ENCODE measurements at places on chromosomes 16 and 17.

- DNase-seq, result no peak
These were observed 7.3 kb downstream of the ABI3 start for GRCh38 chr17:49217651-49218413.

GRCh38 chr16:21023509-21024202, 123.1 kb downstream of the LYRM1 start:
- DNase-seq, result no peak

DNA sequence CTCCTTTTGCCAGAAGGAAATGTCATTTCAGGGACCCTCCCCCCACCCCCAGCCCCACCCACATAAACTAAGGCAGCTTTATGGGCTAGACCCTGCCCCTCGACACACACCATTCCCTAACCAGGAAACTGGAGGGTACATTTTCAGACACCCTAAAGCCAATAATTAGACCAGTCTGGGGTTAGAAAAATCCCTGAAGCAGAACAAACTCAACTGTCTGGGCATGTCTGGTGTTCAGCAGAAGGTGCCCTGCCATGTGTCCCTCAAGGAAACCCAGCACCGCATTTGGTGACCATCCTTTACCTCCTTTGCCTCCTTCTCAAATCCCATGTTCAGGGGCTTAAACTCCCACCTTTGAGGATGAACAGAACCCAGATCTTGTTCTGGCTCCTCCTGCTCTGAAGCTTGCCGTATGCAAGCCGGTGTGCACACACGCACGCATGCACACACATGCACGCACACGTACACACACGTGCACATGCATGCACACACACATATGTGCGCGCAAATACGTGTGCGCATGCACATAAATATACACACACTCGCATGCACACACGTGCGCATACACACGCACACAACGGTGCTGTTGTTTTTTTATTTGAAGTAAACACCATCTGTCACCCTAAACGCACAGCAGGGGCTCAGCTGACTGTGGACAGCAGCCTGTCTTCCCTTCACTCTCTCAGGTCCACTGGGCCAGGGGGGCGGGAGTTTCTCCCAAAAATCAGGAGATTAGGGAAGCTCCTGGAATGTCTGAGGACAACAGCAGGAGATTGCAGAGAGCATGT, 156.8 kb upstream of the TNRC6C start:
- DNase-seq, result no peak

- no peak for DNase-seq
These were observed 8.9 kb upstream of the MRTFB start for GRCh38 chr16:14062261-14062660.

DNA sequence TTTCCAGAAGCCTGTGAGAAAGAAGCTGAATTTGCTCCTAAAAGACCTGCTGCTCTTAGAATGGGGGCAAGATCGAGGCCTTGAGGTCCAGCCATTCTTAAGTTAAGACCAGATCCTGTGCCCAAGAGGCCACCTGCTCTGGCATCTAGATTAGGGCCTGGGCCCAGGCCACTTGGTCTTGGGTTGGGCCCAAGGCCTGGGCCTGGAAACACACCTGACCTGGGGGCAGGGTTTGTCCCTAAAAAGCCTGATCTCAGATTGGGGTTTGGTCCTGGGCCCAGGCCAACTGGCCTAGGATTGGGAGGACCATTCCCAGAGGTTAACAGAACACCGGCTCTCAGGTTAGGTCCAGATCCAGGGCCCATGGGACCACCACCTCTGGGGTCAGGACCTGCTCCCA, 12.9 kb downstream of the CHTF8 start:
- no peak for DNase-seq

DNA sequence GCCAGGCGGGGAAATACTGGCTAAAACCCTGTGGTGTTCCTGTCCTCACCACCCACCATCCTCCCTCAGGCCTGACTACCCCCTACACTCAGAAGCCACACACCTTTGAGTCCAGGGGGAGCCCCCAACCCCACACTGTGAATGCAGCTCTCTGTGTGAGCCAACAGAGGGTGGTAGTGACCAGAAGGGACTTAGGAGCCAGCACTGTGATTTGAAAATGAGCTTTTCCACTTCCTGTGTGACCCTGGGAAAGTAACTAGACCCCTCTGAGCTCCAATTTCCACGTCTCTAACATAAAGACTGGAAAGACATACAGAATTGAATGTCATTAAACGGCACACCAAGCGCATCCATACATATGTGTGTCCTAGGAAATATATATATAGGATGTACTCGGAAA, 58.7 kb downstream of the SDK2 start:
- DNase-seq, result no peak

DNA sequence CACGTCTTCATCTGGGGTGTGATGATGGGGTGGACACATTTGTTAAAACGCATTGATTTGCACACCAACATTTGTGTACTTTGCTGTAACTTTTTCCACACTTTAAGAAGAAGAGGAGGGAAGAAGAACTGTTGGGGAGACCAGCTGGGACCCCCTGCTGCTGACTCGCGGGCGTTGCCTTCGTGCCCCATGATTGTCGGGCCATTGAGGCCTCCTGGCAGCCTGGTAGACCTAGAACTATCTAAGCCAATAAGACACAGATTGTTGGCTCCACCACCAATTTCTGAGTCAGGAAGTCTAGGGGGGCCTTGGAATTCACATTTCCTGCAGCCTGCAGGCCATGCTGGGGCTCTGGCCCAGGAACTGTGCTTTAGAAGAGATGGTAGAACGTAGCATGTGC, 105.5 kb downstream of the TNFRSF13B start:
- no peak for DNase-seq

DNA sequence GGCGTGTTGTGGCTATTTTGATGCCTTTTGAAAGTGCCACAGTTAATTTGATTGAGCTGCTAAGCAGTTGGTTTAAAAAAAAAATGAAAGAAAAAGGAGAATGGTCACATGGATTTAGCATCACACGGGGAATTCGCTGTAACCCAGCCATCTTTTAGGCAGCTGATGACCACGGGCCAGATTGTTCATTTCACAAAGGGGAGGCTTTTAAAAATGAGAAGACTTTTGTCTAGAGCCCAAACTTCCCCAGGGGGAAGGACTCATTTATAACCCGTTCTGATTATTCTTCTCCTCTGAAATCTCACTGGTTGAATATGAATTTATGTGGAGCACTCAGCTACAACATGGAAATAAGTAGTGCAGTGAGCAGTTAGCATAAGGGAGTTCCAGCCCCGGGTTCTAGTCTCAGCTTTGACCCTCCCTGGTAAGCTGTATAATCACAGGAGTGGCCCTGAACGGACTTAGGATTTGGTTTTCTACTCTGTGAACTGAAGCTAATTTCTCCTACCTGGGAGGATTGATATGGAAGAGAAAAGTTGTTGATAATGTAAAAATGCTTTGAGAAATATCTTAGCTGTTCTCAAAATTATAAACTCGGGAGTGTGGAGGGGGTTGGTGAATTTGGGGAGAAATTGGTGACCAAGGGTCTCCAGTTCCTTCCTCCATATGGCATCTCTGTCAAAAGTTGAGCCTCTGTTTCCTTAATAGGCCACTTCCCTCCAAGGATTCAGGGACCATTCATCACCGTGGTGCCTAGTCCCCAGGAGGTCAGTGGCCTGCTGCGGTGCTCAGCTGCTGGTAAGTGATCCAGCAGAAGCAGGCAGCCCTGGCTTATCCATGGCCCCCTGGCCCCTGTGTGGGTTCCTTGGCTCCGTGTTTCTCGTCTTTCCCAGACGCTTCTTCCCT, 76.4 kb upstream of the TBX2 start:
- DNase-seq, result no peak

- DNase-seq, result no peak
These were observed 39.7 kb upstream of the PITPNM3 start for GRCh38 chr17:6596081-6596480.

GRCh38 chr17:82875407-82875856, 35.6 kb upstream of the ZNF750 start:
- DNase-seq, result no peak

- no peak for DNase-seq
These were observed 270.6 kb upstream of the PMFBP1 start for GRCh38 chr16:72442385-72443158.

DNA sequence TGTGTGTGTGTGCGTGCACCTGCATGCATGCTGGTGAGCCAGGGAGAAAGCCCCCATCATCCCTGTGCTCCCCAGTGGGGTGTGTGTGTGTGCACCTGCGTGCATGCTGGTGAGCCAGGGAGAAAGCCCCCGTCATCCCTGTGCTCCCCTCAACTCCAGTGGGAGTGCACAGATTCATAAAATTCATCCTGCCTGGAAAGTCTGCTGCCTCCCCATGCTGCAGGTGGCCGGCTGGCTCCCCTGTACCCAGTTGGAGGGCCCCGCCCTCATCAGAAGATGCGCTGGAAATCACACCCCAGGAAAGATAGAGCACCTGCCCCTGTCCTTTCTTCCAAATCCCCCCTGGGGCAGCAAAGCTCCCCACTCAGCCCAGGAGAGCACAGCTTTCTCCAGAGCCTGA, 84.8 kb upstream of the DOC2B start:
- DNase-seq, result no peak

DNA sequence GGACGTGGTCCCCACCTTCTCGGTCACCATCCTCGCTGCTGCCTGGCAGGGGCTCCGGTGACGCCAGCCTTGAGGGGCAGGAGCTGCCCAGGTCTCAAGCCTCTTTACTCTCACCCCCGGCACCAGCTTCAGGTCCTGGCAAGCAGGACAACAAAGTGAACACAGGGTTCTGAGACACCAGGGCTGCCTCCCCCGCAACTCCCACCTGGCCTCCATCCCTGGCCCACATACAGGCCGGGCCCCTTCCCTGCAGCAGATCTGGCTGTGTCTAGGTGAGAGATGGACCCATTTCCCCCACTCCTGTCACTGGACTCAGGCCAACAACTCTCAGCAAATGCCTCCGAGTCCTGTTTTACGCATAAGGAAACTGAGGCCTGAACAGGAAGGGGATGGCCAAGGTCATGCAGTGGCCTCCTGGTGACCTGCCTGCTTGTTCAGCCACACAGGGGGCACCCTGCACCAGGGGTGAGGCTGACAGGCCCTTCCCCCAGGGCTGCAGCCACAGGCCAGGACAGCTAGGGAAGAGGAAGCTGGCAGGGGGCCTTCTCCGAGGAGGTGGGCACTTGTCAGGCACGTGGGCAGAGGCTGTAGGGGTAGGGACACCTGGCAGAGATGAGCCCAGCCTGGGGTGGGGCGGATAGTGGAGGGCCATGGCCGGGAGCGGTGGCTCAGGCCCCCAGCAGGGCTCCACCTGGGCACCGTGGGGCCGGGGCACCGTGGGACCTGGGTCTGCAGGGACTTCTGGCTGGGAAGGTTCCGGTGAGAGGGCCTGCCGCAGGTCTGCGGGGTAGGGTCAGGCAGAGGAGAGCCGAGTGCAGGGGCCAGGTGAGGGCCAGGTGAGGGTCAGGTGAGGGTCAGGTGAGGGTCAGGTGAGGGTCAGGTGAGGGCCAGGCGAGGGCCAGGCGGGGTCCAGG, 46.7 kb upstream of the PVALEF start:
- DNase-seq, result no peak

DNA sequence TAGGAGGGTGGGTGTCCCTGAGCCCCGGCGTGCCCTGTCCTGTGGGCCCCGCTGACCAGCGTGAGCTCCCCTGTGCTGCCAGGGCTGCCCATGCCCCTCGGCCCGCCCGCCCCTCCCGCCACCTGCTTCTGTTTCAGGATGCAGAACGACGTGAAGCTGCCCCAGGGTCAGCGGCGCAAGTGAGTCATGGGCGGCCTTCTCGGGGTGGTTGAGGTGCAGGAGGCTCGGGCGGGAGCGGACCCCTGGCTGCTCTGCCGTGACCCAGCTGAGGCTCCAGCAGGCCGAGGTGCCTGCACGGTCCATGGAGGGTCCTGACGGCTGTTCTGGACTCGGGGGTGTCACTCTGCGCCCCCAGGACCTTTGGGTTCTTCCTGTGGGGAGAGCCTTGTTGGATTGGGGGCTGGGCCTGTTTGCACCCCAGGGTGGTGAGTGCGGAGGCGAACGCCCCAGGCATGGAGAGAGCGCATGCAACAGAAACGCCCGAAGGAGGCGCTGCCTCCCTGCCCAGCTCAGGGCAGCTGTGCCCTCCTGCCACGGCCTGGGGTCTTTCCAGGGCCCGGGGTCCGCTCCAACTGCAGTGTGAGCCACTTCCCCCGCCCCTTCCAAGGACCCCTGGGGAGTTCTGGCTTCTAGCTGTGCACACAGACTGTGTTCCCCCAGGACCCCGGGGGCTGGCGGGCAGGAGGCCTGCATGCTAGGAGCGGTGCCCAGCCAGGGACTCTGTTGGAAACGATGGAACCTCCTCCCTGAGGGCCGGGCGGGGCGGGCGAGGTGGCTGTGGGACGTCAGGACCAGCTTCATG, 4.0 kb downstream of the SLC25A10 start:
- no peak for DNase-seq

DNA sequence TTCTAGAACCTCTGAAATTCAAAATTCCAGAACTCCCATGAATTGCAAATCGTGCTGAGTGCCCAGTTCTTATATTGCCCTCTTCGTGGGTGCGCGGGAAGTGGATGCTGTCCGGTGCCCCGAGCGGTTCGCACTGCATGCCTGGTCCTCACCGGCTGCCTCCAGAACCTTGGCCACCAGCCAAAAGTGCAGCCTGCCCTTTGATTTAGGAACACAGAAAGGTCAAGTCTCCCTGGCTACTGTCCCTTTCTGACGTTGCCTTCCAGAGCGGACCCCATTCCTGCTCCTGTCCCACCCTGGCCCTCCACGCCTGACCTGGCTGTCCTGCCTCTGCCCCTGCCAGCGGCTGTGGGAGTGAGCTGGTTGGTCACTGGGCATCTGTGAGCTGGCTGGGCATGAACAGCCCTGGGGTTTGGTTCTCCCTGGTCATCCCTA, 9.7 kb downstream of the NEUROD2 start:
- no peak for DNase-seq

DNA sequence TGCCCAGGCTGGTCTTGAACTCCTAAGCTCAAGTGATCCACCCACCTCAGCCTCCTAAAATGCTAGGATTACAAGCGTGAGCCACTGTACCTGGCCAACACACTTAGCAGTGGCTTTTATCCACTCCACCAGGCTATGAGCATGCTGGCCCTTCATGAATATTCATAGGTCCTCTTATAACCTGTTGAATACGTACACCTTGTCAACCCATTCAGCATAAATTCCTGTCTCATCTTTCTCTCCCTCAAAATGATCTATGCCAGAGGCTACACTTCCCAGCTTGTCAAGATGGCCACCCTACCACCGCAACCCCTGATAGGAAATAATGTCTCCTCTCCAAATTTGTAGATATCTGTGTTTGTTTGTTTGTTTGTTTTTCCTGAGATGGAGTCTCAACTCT, 11.0 kb upstream of the ZG16 start:
- no peak for DNase-seq

- no peak for DNase-seq
These were observed 14.6 kb downstream of the IL32 start for GRCh38 chr16:3080024-3080423.

GRCh38 chr17:66930933-66931332, 33.6 kb upstream of the CACNG4 start:
- DNase-seq, result no peak

DNA sequence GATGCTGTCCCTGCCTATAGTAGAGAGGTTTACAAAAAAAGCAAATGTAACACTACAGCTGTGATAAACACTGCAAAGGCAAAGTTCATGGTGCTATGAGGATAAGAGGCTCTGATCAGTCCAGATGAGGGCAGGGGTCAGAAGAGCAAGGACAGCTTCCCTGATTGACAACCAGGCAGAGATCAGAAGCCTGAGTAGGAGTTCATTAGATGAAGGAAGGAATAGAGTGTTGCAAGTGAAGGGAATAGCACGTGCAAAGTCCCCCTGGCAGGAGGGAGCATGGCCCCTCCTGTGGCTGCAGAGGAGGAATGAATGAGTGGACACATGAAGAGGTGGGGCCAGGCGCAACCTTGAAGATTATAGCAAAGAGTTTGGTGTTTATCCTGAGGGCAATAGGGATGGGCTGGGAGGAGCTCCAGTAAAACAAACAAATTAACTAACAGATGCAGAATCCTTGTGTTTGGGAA, 208.4 kb upstream of the IRX5 start:
- no peak for DNase-seq

GRCh38 chr17:64984851-64985521, 65.7 kb upstream of the LRRC37A3 start:
- DNase-seq, result no peak

Data from non-pigmented ciliary epithelial cell (primary cell).